ENCODE measurements at places on chromosomes 4 and X.
A peak's percentile ranks its signal among the peaks of the same experiment; 100 is the strongest.

DNA sequence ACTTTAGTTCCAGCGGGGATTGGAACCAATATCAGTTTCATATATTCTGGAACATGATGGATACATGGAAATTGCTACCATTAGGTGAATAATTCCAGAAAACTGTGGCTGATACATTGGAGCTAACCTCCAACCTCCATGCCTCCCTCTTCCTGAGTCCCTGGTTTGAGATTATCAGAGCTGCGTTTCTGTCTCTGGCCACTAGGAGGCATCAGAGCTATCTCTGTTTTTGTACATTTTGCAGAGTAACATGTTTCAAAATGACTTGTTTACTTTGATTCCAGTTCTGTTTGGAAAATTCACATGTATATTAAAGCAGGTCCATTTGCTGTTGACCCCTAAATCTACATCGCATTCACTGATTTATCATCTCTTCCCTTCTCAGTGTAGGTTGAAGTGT lies 2.4 kb upstream of the RAB40AL start:
- H3K4me1 ChIP-seq: no peaks in the 10 kb centered on the region
- H3K36me3 ChIP-seq: no peaks in the 10 kb centered on the region
- H3K4me3 ChIP-seq: no peak overlapping the region
- peak; percentile 74 for DNase-seq
- no peaks in the 10 kb centered on the region for H3K27me3 ChIP-seq

GRCh38 chr4:105280338-105281123 lies 133.9 kb downstream of the TET2 start:
- H3K27me3 ChIP-seq: no peaks in the 10 kb centered on the region
- no peak overlapping the region for H3K27ac ChIP-seq
- H3K4me1 ChIP-seq: no peaks in the 10 kb centered on the region
- H3K4me3 ChIP-seq: no peak overlapping the region
- DNase-seq: no peak

GRCh38 chrX:10851809-10852208 lies 231.4 kb upstream of the MID1 start:
- no peaks in the 10 kb centered on the region for H3K36me3 ChIP-seq
- no peaks in the 10 kb centered on the region for H3K27me3 ChIP-seq
- no peak overlapping the region for H3K4me3 ChIP-seq
- no peak for DNase-seq
- no peaks in the 10 kb centered on the region for H3K4me1 ChIP-seq

GRCh38 chrX:30590368-30590767 lies 12.8 kb upstream of the TASL start:
- H3K27ac ChIP-seq: no peak overlapping the region
- no peaks in the 10 kb centered on the region for H3K27me3 ChIP-seq
- H3K4me3 ChIP-seq: no peak overlapping the region
- DNase-seq: no peak

GRCh38 chr4:175806727-175807126 lies 5.3 kb downstream of the GPM6A start:
- H3K36me3 ChIP-seq: no peaks in the 10 kb centered on the region
- H3K27me3 ChIP-seq: no peaks in the 10 kb centered on the region
- no peaks in the 10 kb centered on the region for H3K4me1 ChIP-seq
- H3K4me3 ChIP-seq: no peak overlapping the region

Measured in endodermal cell (in vitro differentiated cells).